NCI-H2029 (cell line): ENCODE measurements at places on chromosomes 11 and 22.

DNA sequence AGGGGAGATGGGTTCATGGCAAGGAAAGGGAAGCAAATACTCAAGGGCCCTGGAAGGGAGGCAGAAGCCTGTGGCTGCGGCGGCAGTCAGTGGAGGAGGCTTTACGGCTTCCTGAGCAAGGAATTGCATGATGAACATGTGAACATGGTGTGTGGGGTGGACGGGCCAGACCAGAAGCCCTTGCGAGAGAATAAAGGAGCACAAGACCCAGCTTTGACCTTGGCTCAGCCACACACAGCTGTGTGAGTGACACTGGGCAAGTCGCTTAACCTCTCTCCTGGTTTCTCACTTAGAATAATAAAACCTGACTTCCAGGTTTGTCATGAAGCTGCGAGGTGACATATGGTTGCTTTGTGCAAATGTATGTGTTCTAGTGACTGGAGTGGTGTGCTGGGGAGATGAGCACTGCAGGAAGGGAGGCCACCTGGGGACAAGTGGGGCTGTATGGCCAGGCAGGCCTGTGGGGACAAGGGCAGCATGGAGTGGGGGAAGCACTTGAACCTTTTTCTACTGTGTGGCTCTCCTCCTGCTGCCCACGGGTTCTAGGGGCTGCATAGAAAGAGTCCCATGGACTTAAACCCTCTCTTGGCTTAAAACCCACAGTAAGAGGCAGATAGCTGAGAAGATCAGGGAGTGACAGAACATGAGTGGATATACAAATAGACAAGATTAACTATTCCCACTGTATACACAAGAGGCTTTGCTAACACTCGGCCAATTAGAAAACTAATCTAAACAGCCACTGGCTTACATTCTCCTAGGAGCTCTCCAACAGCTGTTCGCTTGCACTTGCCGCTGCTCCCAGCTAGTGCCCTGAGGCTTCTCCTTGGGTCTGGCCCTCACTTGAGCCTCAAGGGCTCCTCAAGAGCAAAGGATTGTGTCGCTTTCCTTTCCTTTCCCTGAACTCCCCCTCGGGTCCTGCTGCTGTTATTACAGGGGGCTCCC, 67.3 kb upstream of the CDON start:
- DNase-seq: peak; percentile 85

DNA sequence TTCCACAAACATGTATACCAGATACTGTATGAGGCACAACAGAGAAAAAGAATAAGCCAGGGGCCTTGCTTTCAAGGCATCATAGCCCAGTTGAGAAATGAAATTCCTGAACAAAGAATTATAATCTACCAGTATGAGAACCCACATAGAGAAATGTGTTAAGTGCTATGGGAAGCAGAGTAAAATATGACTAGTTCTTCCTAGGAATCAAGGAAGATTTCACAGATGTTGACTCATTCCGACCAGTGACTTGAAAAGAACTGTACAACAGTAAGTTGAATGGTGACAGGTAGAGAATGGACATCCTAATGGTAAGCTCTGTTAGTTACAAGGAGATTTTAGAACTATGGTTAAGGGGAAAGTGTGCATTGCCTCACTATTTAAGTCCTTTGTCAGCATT, 102.6 kb downstream of the TRIM44 start:
- no peak for DNase-seq

DNA sequence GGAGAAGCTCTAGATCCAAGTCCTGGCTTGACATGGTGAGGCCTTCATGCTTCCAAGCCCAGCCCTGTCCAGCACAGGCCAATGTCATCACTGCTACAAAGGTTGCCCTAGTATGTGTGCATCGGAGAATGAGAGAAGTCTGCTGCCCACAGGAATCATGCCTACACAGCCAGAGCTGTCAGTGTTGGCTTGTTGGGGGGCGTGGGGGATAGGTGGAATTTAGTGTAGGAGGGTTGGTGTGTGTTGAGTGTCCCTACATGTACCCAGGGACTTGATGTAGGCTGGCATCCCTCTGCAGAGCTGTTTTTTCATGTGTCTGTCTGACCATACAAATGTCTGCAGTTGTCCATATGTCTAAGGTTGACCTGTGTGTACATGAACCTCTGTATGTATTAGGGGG, 37.6 kb downstream of the SLC22A12 start:
- DNase-seq: no peak

DNA sequence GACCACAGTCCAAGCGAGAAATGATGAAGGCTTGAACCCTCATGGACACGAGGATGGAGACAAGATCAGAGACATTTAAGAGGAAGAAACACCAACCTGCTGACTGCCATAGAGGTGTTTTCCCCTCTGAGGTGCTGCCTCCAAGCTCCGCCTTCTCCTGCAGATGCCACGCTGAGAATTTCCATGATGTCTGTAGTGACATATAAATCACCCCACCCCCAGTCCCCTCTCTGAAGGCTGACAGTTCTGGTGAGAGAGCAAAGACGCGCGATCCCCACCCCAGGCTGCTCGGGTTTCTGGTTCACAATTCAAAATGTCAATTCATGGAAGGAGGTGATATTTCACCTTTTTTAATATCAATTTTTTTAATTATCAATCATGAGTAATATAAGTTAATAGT, 28.2 kb downstream of the LRRC32 start:
- DNase-seq: no peak

DNA sequence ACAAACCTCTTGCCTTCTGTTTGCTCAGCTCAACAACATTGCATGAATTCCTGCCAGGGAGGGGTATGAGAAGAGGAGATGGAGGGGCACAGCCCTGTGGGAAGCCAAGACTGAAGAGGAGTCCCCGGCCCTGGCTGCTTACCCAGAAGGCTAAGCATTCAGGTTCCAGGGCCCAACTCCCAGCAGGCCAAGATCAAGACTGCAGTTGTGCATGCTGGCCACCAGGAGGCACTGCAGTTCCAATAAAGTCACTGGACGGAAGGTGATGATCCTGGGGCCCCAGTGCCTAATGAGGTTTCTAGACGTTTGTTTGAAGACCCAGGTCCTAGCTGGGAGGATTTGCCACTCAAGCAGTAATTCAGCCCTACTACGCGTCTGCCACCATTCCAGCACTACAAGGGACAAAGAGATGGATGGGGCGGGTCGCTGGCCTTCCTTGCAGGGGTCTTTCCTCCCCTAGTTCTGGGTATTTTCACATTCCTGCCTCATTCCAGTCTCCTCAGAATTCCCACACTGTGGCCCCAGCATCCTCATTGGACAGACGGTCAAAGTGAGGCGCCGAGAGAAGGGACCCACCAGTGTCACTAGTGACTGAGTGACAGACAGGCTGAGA, 23.6 kb downstream of the ALX4 start:
- peak; percentile 44 for DNase-seq

GRCh38 chr11:25211635-25212254, 714.9 kb downstream of the LUZP2 start:
- no peak for DNase-seq

DNA sequence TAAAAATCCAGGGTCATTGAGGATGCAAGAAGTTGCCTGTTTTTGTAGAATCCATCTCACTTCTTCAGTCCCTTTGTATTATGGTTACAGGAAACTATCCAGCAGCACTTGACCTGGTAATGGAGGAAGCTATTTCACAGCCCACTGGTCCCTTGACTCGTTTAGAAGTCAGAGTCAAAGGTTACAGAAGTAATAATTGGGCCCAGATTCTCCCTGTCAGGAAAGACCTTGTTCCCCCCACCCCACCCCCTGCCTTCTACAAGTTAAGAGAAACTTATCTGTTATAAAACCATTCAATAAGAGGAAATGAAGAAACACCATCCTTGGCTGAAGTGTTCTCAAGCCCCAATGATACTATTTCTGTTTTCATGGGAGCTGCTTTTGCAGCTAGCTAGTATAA, 65.8 kb downstream of the CSTPP1 start:
- no peak for DNase-seq

- DNase-seq: no peak
Measured at GRCh38 chr11:118180300-118180703, 3.9 kb upstream of the SCN2B start.

DNA sequence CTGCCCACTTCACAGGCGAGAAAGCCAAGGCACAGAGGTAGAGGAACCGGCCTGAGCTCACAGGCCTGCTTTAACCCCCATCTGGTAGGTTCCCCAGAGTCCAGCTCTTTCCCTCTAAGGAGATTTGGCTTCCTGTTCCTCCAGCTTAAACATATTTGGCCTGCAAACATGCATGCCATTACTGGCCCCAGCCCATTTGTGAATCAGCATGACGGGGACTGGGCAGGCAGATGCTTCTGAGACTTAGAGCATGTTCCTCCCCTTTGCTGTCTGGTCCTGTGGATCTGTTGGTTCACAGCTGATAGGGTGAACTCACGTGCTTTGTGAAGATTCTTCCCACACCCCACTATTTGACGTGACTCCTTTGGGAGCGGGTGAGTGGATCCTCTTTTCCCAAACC, 12.6 kb downstream of the CHST1 start:
- DNase-seq: no peak

GRCh38 chr11:108960501-108960900, 295.6 kb downstream of the DDX10 start:
- no peak for DNase-seq

DNA sequence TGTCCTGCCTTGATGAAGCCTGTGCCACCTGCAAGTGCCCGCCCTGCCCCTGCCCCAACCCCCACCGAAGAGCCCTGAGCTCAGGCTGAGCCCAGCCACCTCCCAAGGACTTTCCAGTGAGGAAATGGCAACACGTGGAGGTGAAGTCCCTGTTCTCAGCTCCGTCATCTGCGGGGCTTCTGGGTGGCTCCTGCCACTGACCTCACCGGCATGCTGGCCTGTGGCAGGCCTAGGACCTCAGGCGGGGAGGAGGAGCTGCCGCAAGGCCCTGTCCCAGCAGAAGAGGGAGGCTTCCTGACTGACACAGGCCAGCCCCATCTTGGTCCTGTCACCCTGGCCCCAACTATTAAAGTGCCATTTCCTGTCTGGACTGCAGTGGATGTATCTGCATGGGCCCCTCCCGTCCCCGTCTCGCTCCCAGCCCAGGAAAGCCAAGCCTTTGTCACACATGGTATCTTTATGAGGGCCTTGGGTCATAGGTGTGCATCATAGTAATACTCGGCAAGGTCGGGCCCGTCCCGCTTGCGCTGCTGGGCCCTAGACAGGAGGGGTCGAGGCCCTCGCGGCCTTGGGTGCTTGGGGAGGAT, 882 bp downstream of the FREY1 start:
- DNase-seq: no peak

- DNase-seq: no peak
Measured at GRCh38 chr11:64762674-64763525, 3.1 kb upstream of the PYGM start.

DNA sequence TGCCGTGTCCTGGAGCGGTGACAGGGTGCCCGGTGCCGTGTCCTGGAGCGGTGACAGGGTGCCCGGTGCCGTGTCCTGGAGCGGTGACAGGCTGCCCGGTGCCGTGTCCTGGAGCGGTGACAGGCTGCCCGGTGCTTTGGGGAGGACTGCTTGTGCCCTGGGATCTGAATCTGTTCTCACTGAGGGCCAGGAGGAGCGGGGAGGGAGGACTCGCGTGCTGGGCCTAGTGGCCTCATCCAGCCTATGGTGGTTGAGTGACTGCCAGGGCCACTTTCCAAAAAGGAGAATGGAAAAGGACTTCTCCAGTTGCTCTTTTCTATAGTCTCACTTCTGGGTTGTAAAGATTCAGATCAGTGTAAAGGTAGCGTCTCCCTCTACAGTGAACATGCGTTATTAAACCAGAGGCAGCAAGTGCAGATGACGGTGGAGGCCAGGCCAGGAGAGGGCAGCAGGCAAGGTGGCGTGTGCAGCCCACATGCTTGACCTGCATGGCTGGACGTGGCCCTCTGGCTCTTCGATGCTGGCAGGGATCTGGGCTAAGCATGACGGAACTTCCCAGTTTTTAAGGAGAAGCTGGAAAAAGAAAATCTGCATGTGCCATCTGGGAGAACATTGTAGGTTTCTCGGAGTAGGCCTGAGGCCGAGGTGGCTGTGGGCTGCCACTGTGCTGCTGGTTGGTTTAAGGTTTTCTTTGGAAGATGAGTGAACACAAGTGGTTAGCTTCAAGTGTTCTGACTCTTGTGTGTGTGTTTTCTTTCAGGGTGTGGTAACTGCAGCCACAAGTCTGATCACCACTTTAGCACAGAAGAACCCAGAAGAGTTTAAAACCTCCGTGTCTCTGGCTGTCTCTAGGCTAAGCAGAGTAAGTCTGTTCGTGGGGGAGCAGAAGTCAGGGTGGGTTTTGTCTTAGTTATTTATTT, 55.0 kb downstream of the AP2A2 start:
- DNase-seq: no peak

DNA sequence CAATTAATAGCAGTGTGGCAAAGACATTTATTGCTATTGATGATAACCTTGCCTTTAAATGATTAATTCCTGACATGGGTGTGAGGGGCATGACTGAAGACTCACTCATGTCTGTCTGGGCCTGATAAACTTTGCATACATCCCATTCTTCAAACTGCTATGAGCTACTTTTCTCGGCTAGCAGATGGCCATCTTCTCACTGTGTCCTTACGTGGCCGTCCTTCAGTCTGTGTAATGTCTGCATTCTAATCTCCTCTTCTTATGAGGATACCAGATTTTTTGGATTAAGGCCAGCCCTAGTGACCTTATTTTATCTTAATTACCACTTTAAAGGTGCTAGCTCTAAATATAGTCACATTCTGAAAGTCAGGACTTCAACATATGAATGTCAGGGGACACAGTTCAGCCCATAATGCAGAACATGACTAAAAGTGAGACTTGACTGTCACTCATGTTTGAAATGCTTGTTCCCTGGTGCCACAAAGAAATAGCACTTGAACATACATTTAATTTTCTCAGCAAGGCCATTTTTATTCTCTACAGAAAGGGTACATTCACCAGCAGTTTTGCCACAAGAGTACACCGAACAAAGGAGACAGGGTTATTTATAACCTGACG, 32.3 kb downstream of the OR10A6 start:
- no peak for DNase-seq

- no peak for DNase-seq
Measured at GRCh38 chr11:62976109-62976508, 8.7 kb downstream of the SLC22A6 start.

DNA sequence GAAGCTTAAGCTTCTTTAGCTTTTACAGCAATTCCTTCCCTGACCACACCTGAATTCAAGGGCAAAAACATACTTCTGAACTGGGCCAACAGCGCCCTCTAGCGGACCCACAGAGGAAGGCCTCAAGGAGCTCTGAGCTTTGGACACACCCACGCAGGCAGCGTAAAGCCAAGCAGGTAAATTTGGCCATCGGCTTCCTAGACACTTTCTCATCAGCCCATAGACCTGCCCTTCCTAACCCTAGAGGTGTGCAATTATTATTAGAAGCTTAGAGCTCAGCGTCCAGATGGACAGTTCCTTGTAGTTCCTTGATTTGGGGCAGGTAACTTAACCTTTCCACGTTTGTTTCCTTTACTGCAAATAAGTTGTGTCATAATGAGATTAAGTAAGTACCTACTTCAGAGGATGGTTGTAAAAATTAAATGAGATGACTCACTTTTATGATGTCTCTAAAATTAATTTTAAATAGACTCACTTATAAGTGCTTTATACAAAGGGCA, 25.7 kb upstream of the HMGXB4 start:
- peak; percentile 41 for DNase-seq

- no peak for DNase-seq
Measured at GRCh38 chr11:14460147-14460546, 39.5 kb downstream of the COPB1 start.

GRCh38 chr22:27420195-27420816, 381.2 kb downstream of the MN1 start:
- DNase-seq: no peak

GRCh38 chr11:111878385-111878848, 548 bp downstream of the FDXACB1 start:
- DNase-seq: no peak
